Ammon's horn (tissue), 1 donor: ENCODE measurements at places on chromosomes 5 and 9.
A peak's percentile ranks its signal among the peaks of the same experiment; 100 is the strongest.

- peak; percentile 23 for DNase-seq
Observed at GRCh38 chr5:88671505-88672499, 211.2 kb downstream of the MEF2C start.

DNA sequence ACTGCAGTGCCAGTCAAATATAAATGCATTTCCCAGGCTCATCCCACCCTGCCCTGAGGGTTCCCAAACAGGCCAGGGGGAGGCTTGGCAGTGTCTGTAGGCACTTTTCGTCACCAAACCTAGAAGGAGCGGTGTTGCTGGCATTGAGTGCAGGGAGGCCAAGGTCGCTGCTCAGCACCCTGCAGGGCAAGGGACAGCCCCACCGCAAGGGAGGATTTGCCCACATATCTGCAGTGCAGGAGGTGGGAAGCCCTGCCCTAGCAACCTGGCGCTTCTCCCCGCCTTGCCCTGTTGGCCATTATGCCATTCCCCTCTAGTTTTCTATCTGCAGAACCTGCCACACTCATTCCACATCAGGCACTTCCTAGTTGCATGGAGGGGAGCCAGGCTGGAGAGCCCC, 327.8 kb upstream of the ADCY2 start:
- DNase-seq, result no peak

- DNase-seq, result no peak
Observed at GRCh38 chr5:89246864-89247263, 363.9 kb upstream of the MEF2C start.

DNA sequence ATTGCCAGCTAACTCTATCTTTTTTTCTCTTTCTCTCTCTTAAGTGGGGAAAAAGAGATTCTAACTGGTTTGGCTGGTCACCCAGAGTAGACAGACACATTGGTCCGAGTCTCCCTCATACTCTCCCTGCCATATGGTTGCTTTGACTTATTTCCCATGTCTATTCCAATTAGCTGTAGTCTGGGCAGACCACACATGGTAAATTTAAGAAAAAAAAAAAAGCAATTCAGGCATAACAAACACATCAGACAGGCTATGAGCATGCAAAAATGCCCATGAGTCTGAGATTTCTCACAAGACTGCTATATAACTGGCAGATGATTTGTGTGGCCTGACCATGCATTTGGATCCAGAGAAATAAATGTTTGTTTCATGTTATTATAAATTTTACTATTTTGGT, 110.2 kb upstream of the FGF10 start:
- DNase-seq, result no peak

DNA sequence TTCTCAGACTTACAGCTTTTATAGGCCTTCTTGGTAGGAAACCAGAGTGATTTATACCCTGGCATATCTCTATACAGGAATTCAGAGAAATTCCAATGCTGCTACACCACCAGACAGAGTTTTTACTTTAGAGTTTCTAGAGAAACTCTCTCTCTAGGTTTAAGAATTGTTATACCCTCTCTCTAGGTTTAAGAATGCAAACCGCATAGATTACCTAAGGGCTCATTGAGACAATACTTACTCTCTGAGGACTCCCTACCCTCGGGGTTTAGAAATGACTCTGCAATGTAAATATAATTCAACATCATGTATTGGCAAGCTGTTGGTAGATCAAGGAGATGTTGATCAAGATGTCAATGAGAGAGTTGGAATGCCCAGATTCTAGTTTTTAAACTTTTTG, 15.3 kb upstream of the ELAVL2 start:
- no peak for DNase-seq

- DNase-seq, result no peak
Observed at GRCh38 chr9:35758475-35759050, 4.5 kb upstream of the MSMP start.

GRCh38 chr5:180599981-180600553, 8.8 kb upstream of the SCGB3A1 start:
- DNase-seq, result no peak

GRCh38 chr9:70924895-70925547, 196.4 kb downstream of the TRPM3 start:
- peak; percentile 77 for DNase-seq

DNA sequence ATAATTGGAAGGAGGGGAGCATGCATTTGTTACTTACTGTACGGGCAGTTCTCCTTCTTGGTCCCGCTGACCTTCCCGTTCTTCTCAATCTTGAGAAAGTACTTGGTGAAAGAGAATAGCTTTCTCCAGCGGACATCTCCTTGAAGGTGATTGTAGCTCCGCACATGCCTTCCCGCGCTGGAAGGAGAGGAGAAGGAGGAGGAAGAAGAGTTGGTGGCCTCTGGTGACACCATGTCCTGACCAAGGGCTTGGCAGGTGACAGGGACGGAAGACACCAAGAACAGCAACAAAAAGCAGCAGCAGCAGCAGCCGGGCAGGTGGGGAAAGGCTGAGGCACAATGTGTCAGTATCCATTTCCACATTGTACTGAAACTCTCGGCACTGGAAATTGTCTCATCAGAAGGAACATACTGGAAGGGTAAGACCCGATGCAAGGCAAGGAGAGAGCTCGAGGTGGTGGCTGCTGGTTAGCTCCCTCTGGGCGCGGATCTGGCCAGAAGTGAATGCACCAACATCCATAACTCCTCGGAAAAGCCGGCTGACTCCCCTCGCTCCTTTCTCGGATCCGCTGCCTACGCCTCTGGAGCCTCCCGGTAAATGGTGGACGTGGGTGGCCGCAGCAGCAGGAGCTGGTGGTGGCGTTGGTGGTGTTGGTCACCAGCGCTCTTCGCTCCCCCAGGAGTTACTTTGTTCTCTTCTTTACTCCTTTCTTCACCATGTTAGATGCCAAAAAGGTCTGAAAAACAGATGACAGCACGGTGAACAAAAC, 715 bp downstream of the FGF10 start:
- DNase-seq, result peak; percentile 4

GRCh38 chr9:126650404-126651341, 36.9 kb downstream of the LMX1B start:
- no peak for DNase-seq

DNA sequence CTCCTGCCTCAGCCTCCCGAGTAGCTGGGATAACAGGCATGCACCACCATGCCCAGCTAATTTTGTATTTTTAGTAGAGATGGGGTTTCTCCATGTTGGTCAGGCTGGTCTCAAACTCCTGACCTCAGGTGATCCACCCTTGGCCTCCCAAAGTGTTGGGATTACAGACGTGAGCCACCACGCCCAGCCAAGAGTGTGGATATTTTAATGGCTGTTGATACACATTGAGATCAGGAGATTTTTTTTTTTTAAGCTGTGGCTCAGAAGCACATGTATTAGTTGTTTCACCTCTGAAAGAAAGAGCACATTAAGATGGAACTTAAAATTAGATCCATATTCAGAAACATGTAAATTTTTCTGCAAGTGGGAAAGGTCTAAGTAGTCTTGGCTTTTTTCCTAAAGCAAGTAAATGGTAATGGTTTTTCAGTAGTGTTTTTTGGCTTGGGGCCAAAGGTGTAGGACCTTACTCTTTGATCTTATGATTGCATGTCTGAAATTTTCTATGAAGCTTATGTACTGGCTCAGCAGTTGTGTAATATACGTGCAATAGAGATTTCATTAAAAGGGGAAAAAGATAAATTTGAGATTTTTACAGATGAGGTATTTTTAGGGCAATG, 9.9 kb downstream of the RBM27 start:
- DNase-seq, result no peak
